ENCODE measurements at places on chromosomes 4 and X. TPM values are rescaled to one million over a fixed set of nuclear protein-coding genes. Genes with fewer than 3 reads are reported as not detected.

The P2RY8 gene
- not detected for total RNA-seq

The RTL3 gene
- 0.07 TPM for total RNA-seq

The CT47B1 gene
- not detected for total RNA-seq

The GPM6B gene
- total RNA-seq, result 0.09 TPM

The RASSF6 gene
- 0.72 TPM for total RNA-seq

The MAB21L2 gene
- total RNA-seq, result not detected

The MAGED4B gene
- total RNA-seq, result 10.4 TPM

The ZXDA gene
- 1.8 TPM for total RNA-seq

Data from A549 treated with Mapracorat at 1 μM for 4 hours (cell line).